Hematopoietic multipotent progenitor cell treated with erythropoietin and hydrocortisone succinate and interleukin-3 and kit ligand, for 15 days (in vitro differentiated cells): ENCODE measurements at places on chromosomes 1 and 21.

DNA sequence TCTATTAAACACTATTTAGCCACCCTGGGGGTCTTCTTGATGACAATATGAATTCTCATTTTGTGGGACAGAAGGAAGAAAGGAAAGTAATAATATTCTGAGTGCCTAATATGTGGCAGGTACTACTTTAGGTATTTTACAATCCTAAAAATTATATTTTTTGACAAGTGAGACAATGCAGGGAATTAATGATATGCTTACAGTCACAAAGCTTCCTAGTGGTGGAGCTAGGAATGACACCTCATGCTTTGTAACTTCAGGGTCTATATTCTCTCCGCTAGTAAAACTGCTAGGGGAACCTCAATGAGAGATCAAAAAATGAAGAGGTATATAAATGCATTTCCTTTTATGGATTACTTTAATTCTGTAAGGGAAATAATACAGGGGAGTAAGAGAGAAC lies 44.3 kb downstream of the TPR start:
- no peak for DNase-seq

- no peak for DNase-seq
Measured at GRCh38 chr1:213260311-213261075, 209.5 kb downstream of the RPS6KC1 start.

DNA sequence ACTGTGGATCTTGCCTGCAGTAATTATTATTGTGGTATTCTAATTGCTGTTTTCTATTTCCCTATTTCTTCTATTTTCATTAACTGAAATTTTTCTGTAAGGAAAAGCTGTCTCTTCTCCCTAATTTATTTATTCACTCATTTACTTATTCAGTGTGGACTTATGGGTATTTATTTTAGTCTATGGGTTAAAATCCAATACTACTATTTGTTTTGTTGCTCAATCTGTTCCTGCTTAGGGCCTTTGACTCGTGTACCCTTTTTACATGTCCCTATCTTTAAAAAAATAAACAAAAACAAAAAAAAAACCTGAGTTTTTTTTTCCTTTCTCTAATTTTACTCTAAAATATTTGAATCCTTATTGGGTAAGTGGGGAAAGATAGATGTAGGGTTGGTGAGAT lies 166.2 kb upstream of the IVNS1ABP start:
- no peak for DNase-seq

- no peak for DNase-seq
Measured at GRCh38 chr1:233632436-233632835, 18.5 kb downstream of the KCNK1 start.

GRCh38 chr1:158119976-158120653 lies 60.6 kb upstream of the CD1D start:
- DNase-seq = no peak

- no peak for DNase-seq
Measured at GRCh38 chr1:64572222-64572900, 102.4 kb downstream of the CACHD1 start.

GRCh38 chr21:20882462-20883407 lies 115.5 kb upstream of the NCAM2 start:
- no peak for DNase-seq
